ENCODE measurements at places on chromosomes 7 and 10.
A peak's percentile ranks its signal among the peaks of the same experiment; 100 is the strongest.

DNA sequence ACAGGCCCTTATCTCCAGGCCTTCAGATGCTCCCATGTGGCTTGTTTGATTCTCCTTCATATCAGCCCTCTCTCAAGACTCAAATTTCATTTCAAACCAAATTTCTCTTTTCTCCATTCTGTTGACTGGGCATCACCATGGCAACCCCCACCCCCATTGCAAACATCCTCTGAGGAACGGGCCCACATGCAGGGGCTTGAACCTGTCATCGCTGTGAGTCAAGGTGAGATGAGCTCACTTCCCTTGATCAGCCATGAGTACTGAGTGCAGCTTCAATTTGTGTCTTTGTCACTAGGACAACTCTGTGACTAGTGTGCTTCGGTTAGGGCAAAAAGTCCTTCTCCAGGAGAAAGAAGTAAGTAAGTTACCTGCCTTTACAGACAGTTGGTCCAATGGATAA is 41.9 kb downstream of the CALML3 start:
- no peak for DNase-seq

DNA sequence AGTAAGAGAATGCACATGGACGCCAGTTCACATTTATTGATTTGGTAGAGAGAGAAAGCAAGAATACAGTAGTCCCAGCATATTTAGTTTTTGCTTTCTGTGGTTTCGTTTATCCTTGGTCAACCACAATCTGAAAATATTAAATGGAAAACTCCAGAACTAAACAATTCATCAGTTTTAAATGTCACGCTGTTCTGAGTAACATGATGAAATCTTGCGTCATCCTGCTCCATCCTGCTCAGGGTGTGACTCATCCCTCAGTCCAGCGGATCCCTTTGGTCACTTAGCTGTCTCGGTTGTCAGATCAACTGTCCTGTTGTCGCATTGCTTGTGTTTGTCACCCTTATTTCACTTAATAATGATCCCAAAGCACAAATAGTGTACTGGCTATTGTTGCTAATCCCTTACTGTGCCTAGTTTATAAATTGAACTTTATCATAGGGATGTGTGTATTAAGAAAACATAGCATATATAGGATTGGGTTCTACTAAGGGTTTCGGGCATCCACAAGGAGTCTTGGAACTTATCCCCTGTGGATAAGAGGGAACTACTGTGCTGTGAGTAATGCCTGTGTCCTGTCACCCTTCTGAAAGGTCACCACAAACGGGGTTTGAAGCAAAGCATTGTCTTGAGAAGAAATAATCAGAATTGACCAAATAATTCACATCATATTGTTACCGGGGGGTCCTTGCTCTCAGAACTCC is 73.6 kb downstream of the OTUD1 start:
- DNase-seq: peak; percentile 94

DNA sequence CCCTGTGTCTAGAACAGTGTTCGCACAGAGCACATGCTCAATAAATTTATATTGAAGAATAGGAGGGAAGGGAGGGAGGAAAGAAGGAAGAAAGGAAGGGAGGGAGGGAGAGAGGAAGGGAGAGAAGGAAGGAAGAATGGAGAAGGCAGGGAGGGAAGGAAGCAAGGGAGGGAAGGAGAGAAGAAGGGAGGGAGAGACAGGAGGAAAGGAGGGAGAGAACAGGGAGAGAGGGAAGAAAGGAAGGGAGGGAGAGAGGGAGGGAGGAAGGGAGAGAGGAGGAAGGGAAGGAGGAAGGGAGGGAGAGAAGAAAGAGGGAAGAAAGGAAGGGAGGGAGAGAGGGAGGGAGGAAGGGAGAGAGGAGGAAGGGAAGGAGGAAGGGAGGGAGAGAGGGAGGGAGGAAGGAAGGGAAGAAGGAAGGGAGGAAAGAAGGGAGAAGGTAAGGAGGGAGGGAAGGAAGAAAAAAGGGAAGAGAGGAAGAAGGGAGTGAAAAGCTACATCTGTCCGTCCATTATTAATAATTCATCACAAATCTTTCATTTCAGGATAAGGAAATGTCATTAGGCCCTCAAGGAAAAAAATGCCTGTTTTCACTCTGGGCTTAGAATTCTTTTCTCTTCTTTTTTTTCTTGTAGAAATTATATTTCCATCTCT is 79.7 kb downstream of the GRK5 start:
- no peak for DNase-seq

- DNase-seq: no peak
Measured at GRCh38 chr7:36088966-36089365, 64.1 kb upstream of the EEPD1 start.

GRCh38 chr10:93106631-93107072 is 33.0 kb downstream of the CYP26A1 start:
- DNase-seq: no peak

Data from suppressor macrophage treated with lipopolysaccharide for 4 hours (primary cell).